NCI-H526 treated with DMSO at 0.1 percent for 48 hours (cell line): ENCODE measurements at places on chromosomes 3 and 15.
A peak's percentile ranks its signal among the peaks of the same experiment; 100 is the strongest.

DNA sequence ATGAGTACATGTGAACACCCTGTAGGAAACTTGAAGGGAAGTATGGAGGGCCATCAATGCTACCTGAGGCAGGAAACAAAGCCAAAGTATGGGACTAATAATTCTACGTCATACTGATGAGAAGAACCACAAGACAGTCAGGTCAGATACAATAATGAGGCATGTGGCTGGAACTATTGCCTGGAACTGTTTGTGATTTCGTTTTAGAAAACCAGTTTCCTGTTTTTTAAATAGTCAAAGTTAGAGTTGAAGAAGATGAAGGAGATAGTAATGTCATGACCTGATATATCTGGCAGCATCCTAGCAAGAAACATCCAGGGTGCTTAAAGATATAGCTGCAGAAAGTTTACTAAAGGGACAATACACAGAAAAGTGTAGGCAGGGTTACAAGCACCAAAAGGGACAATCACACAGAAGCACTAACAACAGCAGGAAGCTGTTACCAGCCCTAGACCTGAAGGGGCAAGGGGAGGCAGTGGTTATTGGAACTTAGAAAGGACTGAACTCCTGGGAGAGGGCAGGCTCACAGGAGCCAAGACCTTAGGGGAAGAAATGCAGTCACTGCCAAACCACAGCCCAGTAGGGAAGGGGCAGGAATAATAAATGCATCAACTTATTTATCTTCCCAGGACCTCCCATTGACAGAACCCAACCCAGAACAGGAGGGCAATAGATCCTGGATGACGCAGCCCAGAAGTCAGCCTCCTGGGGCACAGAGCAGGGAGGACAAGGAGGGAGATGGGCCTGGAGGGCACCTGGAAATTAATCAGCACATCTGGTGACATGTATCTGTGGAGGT is 302.1 kb upstream of the STT3B start:
- DNase-seq = no peak

DNA sequence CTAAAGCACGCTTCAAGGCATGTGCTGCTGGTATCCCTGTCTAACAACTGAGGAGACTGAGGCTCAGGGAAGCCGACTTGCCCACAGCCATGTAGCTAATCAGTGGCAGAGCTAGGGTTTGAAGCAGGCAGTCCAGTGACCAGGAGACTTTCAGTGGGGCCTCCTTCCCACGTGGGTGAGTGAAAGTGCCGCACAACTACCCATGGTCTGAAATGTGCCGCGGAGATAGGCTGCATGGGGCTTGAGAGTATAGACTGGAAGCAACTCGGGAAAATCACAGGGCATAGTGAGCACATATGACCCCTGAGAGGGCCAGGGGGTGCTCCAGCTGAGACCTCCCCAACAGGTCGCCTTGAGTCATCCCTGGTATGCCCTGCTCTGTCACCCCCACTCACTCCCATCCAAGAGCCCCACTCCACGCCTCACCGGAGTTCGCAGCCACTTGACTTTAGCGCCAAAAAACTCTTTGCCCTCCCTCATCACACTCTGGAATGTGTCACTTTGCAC is 19.1 kb downstream of the FAM174B start:
- DNase-seq = no peak

DNA sequence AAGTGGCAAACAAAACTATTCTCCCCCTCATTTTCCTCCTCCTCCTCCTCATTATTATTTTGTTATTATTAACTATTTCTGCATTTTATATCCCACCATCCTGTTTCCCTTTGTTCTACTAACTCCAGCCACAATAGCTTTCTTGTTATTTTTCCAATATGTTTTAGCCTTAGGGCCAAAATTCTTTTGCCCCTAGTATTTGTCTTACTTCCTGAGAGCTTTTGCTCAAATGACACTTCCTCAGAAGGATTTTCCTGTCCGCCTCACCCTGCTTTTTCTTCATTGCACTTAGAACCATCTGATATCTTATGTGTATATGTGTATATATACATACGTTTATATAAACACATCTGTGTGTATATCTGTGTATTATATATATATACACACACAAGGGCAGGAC is 32.7 kb upstream of the NUDT16 start:
- no peak for DNase-seq

DNA sequence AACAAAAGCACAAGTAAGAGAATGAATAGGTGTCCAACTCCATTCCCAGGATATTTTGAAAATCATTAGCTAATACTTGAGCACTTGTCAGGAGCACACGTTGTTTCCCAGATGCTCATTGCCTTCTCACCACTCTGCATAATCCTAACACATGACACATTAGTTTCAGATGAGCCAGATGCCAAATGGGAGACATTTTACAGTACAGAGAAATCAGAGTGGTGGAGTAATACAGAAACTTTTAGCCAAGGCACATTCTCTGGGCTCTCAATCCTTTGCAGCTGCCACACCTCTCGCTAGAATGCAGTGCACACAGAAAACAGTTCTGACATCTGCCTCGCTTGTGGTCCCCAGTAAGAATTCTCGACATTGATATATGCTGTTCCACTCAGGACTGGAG is 76.6 kb downstream of the P3H2 start:
- DNase-seq = no peak

DNA sequence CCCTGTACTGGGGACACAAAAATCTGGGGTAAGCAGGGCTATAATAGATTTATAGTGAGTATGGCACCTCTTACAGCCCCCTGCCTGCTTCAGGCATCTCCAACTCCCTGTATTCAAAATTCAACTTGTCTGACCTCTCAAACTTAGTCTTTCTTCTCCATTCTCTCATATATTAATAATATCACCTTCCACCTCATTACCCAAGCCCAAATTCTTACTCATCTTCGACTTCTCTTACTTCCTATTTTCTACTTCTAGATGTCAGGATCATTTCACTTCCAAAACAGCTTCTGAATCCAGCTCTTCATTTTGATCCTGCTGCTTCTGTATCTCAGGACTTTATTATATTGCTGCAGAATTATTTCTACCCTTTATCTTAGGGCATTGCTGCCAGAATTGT is 290.7 kb downstream of the CHST2 start:
- DNase-seq = no peak

- DNase-seq = no peak
Measured at GRCh38 chr3:33428734-33429133, 11.5 kb downstream of the UBP1 start.

DNA sequence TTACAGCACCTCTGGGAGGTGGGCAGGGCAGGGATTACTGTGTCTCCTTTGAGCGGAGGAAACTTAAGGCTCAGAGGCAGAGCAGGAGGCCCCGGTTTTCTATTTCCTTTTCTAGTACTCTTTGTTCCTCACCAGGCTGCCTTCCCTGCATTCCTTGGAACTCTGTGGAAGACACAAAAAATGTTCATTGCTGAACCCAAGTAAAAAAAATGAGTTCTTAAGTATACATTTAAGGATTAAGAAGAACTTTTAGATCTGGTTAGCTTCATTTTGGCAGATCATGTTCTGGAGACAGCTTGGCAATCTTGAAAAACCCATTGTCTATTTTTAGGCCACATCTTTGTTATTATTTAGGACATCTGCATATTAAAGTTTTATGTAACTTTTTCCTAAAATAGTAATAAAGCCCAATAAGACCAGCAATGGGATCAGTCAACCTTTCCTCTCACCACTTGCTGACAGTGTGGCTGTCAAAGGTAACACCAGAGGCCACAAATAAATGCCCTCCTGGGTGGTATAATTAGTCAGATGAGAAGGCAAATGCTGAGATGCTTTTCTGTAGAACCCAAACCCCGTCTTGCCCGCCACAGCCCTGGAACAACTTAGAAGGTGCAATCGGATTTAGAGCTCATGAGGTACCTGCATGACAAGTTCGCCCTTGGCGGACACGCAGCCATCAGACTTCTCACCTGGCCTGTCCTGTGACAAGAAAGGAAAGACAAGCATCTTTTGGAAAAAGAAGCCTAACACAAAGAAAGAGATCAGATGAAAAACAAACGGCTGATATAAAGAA is 97.2 kb downstream of the DGKG start:
- DNase-seq = no peak

DNA sequence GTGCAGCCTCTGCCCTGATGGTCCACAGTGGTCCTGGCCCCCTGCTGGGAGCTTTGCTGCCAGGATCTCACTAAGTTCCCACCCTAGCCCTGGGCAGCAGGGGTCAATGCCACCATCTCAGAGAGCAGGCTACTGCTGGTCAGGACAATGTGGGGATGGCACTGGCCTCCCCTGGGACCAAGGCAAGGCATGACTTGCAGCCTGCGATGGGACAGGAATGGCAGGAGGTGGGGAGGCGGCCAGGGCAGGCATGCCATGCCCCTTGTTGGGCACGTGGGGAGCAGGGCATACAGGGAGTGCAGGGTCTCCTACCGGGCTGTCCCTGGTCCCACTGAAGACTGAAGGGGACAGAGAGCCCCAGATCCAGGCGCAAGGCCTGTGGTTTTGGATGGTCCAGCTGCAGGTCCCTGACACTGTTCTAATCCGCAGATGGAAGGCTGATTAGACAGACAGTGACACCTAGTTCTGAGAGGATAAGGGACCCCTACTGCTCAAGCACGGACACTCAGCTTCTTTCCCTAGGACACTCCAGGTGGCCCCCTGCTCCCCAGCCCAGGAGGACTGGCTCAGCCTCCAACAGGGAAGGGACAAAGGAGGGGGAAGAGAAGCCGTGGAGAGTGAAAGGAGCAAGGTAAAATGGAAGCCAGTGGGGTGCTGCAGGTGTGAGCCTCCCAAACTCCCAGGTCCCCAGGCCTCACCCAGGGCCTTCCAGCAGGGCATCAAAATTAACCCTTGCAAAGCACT is 69.2 kb upstream of the RPL32 start:
- no peak for DNase-seq

- DNase-seq = no peak
Measured at GRCh38 chr3:101675709-101676215, 1.2 kb downstream of the ZBTB11 start.

- no peak for DNase-seq
Measured at GRCh38 chr15:87492321-87492720, 764.2 kb downstream of the NTRK3 start.

GRCh38 chr15:51183076-51183475 is 88.4 kb upstream of the TNFAIP8L3 start:
- no peak for DNase-seq

DNA sequence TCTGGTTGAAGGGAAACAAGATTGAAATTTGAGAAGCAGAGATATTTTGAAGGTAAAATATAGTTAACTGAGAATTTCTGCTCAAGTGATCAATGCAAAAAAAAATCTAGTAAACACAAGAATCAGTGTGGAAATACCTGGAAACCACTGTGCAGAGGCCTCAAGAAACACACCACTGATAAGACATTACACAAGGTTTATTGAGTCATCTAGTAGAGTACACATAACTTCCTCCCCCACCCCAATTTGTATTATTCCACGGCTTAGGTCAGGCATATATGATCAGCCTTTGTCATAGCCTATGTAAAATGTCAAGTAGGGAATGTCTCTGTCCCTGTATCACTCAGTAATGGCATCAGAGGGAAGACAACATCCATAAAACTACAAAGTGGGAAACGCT is 447.8 kb upstream of the BCHE start:
- DNase-seq = no peak

GRCh38 chr15:25687689-25688088 is 175.4 kb downstream of the ATP10A start:
- no peak for DNase-seq

DNA sequence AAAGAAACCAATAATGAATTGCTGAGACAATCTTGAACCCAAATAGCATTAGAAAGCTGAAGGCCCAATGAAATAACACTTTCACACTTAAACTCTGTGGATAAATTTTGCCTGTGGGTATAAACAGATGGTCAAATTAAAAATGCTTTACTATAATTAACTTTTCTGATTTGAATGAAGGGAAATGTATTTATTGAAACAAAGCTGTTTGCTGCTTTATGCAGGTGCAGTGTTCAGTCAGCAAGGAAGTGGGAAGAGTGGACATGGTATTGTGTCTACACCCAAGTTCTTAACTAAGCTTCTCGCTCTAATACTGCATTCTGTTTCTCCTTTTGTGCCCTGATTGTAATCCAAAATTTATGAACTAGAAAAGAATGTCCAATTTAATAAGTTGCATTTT is 31.8 kb downstream of the NME9 start:
- no peak for DNase-seq

DNA sequence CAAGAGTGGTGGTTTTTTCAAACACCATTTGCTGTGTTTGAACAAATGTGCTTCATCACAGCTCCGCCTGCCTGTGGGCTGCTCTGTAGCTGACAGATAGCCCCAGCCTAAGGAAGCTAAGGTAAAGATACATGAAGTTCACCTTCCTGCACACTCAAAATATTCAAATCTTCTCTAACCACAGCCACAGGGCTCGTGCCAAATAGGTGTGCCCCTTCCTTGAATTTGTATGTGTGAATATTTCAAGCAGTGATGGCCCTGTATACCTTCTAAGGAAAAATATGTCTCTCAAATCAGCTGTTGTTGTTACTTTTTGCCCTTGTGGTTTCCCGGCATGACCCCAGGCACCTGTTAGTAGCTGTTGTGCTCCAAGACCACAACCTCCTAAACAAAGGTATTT is 92.8 kb downstream of the CCNL1 start:
- peak; percentile 88 for DNase-seq

DNA sequence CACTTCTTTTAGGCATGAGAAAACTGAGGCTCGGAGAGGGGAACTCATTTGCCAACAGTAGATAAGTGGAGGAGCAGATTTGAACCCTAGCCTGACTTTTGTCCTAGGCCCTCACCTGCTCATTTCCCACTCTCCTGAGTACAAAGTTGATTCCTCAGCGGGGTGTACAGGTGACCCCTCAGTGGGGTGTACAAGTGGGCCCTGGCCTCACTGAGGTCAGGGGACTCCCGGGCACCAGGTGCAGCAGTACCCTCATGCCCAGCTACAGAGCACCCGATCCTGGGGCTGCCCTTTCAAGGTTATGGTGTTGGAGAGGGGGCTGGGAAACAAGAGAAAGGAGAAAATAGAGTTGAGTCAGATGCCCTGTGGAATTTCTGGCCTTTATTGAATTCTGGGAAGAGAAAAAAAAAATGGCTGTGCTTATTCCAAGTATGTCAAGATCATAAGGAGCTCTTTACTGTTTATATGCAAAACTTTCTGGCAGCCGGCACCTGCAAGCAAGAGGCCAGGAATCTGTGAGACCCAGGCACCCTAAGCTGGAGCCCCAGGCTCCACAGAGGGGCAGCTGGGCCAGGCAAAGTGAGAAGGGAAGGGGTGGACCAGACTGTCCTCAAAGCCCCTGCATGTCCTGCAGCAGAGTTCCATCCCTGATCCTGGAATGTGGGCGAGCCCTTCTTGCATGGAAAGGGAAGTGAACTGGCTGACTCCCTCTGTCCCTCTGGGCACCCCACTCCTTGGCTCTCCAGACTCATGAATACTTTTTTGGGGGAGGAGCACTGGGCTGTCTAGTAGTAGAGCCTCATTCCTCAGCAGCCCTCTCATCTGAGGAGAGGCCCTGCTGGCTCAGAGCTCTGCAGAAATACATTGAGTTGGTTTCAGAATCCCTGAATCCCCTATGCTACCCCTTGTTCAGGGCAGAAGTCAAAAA is 43.1 kb downstream of the AMOTL2 start:
- peak; percentile 53 for DNase-seq
